ENCODE measurements at places on chromosomes 11 and 22. TPM values are rescaled to one million over a fixed set of nuclear protein-coding genes. Genes with fewer than 3 reads are reported as not detected.

Gene TSKU
- 11.0 TPM for total RNA-seq

Gene TMEM191B
- total RNA-seq = 0.57 TPM

Gene TREH
- not detected for total RNA-seq

Gene KRTAP5-1
- not detected for total RNA-seq

Gene MRGPRX3
- total RNA-seq = not detected

GRCh38 chr22:31637447-31637890 lies 24.5 kb downstream of the PISD start:
- peaks cover 4% of the 10 kb centered on the region for H3K36me3 ChIP-seq
- peaks cover 14% of the 10 kb centered on the region for H3K4me1 ChIP-seq
- no peak for DNase-seq
- no peak overlapping the region for H3K4me3 ChIP-seq

DNA sequence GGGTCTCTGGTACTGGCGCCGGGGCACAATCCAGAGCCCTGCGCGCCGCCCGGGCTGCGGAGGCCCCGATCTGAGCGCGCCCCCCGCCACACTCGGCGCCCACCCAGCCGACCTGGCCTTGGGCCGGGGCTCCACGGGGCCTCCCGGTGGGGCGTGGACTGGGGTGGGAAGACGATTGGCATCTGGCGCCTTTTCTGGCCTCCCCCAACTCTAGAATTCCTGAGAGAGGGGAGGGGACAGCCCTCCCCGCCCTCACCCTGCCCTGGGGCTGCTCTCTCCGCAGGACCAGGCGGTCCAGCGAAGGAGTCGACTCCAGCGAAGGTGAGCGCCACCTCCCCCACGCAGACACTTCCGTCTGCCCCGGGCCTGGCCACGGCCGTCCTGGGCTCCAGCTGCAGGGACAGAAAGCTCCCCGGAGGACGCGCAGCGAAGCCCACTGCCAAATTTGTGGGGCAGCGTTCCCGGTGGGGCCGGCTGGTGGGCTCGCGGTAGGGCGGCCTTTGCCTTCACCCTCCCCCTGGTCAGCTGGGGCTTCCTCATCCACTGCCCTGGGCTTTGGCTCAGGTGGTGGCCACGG lies 593 bp downstream of the SSH3 start:
- no peak for DNase-seq
- H3K27ac ChIP-seq = no peak overlapping the region
- H3K36me3 ChIP-seq = no peaks in the 10 kb centered on the region
- H3K4me1 ChIP-seq = peaks cover 5% of the 10 kb centered on the region
- H3K4me3 ChIP-seq = peak overlapping the region; percentile 65

DNA sequence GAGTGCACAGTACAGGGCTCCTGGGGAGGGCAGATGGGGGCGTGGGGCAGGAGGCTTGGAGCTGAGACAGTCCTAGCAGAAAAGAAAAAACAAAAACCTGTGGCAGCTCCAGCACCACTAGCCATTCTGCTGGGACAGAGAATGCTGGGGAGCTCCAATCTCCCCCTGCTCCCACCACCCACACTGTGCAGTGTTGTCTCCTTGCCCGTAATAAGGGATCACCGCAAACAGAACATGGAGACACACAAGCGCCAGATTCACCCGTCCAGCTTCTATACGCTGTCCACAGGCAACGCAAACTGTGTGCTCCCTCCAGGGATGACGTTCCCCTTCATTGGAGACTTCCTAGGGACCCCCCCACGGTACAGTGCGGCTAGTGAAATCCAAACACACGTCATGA lies 31.4 kb downstream of the OPCML start:
- H3K27ac ChIP-seq = no peak overlapping the region
- no peak overlapping the region for H3K4me3 ChIP-seq
- no peaks in the 10 kb centered on the region for H3K36me3 ChIP-seq
- no peaks in the 10 kb centered on the region for H3K4me1 ChIP-seq
- DNase-seq = no peak

DNA sequence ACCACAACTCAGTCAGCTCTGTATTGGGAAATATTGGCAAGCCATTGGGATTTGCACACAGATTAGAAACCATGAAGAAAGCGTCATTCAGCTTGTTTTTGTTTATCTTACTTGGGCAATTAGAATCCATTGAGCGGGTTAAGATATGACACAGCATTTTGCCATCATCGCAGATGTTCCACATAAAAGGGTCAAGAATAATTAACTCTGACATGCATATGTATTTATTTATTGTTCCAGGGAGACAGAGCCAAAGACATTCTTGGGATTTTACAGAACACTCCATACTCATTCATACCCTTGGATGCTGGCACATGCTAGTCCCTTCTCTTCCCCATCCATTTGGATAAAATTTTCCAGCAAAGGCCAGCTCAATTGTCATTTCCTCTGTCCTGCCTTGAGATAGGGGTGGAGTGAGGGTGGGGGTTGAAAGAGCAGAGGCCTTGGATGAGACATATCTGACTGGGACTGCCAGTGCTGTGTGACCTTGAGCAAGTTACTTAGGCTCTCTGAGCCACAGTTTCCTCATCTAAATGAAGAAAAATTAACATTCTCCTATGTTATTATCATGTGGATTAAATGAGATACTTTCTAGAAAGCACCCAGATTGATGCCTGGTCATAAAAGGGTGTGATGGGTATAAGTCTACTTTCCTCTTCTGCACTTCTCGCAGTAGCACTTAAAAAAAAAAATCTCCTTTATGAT lies 179.7 kb downstream of the RRAS2 start:
- no peaks in the 10 kb centered on the region for H3K4me1 ChIP-seq
- no peak overlapping the region for H3K4me3 ChIP-seq
- peak; percentile 36 for DNase-seq
- H3K36me3 ChIP-seq = no peaks in the 10 kb centered on the region

DNA sequence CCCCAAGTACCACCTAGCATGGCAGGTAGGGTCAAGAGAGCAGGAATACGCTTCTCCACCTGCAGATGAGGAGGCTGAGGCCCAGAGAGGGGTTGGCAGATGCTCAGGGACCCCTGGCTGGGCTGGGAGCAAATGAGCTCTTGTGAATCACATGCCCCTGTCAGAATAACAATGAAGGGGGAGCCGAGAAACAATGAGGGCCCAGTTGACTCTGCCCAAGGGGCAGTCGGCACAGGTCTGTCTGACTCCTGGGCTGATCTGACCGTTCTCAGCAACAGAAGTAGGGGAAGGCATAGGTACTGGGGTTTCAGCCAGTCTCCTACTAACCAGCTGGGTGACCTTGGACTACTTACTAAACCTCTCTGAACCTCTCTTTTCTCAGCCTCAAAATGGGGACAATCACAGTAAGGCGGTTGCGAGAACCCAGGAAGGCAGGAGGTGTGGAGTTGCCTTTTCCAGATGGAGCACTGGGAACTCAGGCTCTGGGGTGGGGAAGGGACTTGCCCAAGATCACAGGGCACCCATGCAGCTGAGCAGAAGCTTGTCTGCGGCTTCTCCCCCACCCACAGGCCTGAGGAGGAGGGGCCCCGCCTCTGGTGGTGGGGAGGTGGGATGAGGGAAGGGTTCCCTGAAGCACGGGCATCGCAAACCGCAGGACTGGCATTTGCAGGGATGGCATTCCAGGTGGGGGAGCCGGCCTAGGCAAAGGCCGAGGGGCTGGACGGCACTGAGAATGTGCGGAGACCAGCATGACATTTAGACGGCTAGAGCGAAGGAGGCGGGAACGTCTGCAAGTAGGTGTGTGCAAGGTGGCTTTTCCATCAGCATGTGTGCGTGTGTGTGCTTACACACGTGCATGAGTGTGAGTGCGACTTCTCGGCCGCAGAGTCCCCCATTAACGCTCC lies 163.0 kb downstream of the MN1 start:
- no peak overlapping the region for H3K4me3 ChIP-seq
- peaks cover 16% of the 10 kb centered on the region for H3K27me3 ChIP-seq
- no peaks in the 10 kb centered on the region for H3K36me3 ChIP-seq
- no peaks in the 10 kb centered on the region for H3K4me1 ChIP-seq
- H3K27ac ChIP-seq = no peak overlapping the region

GRCh38 chr22:35454416-35455054 lies 54.6 kb downstream of the MCM5 start:
- H3K36me3 ChIP-seq = no peaks in the 10 kb centered on the region
- H3K4me3 ChIP-seq = no peak overlapping the region
- H3K27ac ChIP-seq = no peak overlapping the region

DNA sequence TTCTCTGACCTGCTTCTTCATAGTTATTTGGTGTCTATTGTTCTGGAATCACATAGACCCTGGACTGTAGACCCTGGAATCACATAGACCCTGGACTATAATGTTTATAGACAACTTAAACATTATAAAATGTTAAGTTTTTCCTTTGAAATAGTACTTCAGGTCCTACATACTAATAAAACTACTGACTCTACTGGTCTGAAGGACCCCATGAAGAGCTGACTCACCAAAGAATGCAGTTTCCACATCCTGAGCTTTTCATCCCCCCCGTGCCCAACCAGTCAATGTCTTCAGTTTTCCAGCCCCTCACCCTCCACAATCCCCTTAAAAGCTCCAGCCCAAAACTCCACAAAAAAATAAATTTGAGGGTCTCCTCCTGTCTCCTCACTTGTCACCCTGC lies 6.6 kb upstream of the PLEKHA7 start:
- DNase-seq = no peak
- H3K4me3 ChIP-seq = no peak overlapping the region
- peaks cover 7% of the 10 kb centered on the region for H3K4me1 ChIP-seq
- no peak overlapping the region for H3K27ac ChIP-seq

DNA sequence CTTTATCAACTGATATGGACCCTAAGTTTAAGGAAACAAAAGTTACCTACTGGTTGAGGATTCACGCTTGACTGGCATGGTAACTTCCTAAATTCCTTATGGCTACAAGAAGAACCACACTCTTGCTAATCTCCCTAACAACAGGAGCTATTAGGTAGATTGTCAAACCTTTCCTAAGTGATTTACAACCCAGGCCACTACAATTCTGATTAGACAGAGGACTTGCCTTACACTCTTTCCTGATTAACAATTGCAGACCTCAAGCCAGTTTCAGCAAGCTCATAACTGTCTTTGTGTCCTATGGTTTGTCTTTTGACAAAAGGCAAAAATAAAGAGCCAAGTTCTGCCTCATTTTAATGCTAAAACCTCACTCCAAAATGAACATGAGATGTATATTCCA lies 16.3 kb downstream of the OR52K2 start:
- H3K4me3 ChIP-seq = no peak overlapping the region
- DNase-seq = no peak
- H3K4me1 ChIP-seq = peaks cover 16% of the 10 kb centered on the region

DNA sequence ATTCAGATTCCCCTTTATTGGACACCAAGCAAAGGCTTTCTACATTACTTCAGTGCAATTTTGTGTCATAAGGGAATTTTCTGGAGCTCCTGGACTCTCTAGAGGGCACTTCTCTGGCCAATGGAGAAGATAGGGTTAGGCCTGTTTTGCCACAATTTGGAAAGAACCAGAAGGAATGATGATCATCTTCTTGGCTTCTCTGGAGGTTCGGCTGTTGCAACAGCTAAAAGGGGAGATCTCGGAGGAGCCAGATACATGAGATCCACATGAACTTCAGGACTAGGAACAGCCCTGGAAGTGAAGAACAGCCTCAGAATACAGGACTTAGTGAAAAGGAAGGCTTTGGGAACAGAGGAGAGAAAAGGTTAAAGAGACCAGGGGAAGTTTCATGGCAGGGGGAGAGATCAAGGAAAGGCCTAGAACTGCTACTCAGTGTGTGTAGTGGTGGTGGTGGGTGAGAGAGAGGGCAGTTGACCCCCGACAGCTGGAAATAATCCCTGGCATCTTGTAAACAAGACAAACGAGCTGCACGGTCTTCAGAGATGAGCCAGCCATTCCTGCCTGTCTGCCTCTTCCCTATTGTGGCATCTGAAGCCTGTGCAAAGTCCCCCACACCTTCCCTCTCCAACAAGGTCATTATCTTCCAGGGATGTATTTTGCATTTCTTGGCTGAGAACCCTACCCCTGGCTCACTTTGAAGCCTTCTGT lies 83.8 kb downstream of the CCDC81 start:
- H3K27ac ChIP-seq = peak overlapping the region; percentile 63
- H3K36me3 ChIP-seq = no peaks in the 10 kb centered on the region
- peaks cover 3% of the 10 kb centered on the region for H3K27me3 ChIP-seq
- peaks cover 44% of the 10 kb centered on the region for H3K4me1 ChIP-seq

- no peak overlapping the region for H3K27ac ChIP-seq
- H3K4me1 ChIP-seq = no peaks in the 10 kb centered on the region
- no peak overlapping the region for H3K4me3 ChIP-seq
- H3K27me3 ChIP-seq = peaks cover 2% of the 10 kb centered on the region
Observed at GRCh38 chr11:15418921-15419320, 304.2 kb downstream of the INSC start.

DNA sequence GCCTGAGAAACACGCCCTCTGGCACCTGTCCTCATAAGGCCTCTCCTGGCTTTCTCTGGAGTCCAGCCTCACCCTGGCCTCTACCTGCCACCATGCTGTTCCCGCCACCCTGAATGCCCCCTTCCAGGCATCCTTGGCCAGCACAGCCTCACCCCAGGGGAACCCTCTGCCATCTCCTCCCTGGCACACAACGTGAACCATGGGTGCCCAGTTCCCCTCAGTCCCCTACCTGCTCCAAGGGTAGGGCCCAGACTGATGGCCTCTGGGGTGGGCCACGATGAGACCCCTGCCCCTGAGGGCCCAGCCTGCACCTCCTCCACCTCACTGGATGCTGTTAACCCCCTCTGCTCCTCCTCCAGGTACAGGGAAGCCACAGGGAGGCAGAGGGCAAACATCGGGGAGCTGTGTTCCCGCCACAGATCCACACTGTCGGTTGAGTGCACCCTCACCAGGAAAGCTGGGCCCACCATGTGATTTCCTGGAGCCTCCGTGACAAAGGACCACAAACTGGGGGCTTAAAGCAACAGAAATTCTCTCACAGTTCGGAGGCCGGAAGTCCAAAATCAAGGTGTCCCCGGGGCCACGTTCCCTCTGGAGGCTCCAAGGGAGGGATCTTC lies 169.6 kb downstream of the BRD1 start:
- no peaks in the 10 kb centered on the region for H3K4me1 ChIP-seq
- no peak for DNase-seq
- H3K36me3 ChIP-seq = 0 out of 2 replicates have a peak, but pooled peaks cover 5% of the 10 kb centered on the region
- H3K4me3 ChIP-seq = no peak overlapping the region
- H3K27me3 ChIP-seq = no peaks in the 10 kb centered on the region

DNA sequence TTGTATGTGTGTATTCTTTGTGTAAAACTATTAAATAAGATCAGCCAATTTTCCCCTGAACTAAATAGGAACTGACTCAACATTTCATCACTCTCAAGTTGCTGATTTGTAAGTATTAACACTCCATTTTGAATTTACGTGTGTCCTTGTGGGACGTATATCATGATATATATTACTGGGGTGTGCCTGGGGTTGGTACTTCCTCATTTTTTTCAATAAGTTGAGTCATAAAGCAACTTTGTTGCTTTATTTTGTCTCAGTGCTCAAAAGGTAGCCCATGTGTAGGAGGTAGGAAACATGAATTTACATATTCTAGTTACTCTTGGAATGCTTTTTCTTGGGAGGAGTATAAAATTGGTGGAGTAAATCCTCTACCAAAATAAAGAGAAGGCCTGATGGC lies 193.9 kb upstream of the RAG2 start:
- H3K4me3 ChIP-seq = no peak overlapping the region
- H3K36me3 ChIP-seq = no peaks in the 10 kb centered on the region

GRCh38 chr11:123238297-123238696 lies 43.2 kb upstream of the CLMP start:
- no peaks in the 10 kb centered on the region for H3K27me3 ChIP-seq
- H3K4me3 ChIP-seq = no peak overlapping the region
- H3K4me1 ChIP-seq = peaks cover 65% of the 10 kb centered on the region
- H3K27ac ChIP-seq = peak overlapping the region; percentile 85
